PC-3 (cell line): ENCODE measurements at places on chromosomes 4 and X.

- DNase-seq, result no peak
These were observed 287.7 kb downstream of the CPXCR1 start for GRCh38 chrX:89034679-89035078.

- DNase-seq, result no peak
These were observed 84.4 kb upstream of the FAT1 start for GRCh38 chr4:186807808-186808629.

DNA sequence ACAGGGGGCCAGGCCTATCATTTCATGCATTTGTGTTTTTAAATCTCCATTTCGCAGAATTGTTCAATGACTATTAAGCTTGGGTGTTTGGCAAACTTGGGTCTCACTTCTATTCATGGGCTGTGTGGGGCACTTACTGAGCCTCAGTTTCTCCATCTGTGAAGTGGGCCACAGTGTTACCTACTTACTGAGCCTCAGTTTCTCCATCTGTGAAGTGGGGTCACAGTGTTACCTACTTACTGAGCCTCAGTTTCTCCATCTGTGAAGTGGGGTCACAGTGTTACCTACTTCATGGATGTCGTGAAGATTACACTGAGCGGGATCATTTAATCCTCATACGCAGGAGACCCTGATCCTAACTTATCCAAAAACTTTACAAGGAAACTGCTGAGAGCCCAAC is 115.1 kb upstream of the STX18 start:
- DNase-seq, result no peak

DNA sequence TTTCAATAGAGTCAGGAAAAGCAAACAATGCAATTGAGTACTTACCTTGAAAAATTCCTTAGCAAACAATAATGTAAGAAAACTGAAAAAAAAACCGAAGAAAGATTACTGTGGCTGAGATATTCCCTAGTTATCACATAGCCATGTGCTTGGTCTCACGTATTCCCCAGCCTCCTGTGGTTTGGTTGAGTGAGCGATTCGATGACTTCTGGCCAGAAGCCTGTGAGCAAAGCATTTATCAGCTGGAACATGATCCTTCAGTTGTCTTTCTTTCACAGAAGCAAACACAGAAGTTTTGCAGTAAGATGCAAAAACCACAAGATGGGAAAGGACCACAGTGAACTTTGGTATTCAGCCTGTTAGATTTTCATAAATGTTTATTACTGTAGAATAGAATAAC is 1754.3 kb upstream of the AGA start:
- peak; percentile 57 for DNase-seq

DNA sequence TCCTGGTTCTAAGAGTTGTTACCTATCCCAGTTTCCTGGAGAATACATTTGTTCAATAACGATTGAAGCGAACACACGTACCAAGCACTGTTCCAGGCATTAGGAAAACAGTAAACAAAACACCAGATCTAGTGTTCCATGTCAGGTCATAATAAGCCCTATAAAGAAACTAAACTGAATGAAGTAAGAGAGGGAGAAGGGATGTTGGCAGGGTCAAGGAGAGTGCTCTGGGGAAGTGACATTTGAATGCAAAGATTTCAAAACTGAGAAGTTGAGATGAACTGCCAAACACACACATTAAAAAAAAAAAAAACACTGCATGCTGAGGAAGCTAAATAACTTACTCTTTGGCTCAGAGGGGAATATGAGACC is 14.4 kb upstream of the ENAM start:
- DNase-seq, result no peak

DNA sequence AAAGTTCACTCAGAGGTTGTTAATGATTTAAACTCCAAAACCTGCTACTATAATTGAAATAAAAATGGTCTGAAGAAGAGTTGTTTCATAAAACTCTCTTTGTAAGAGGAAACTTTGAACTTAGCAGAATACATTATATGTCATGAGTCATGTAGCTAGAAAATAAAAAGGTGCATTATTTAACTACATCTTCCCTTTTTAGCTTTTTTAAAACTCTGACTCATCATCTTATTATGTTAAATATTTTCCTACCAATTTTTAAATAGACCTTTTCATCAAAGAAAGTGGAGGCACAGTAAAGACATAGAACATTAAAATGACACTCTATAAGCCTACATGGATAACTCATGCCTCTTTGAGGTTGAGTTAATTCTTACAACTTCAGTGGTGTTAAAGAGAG is 1.2 kb upstream of the ZNF827 start:
- DNase-seq, result peak; percentile 73

- no peak for DNase-seq
These were observed 116.7 kb downstream of the HMX1 start for GRCh38 chr4:8754634-8755589.

DNA sequence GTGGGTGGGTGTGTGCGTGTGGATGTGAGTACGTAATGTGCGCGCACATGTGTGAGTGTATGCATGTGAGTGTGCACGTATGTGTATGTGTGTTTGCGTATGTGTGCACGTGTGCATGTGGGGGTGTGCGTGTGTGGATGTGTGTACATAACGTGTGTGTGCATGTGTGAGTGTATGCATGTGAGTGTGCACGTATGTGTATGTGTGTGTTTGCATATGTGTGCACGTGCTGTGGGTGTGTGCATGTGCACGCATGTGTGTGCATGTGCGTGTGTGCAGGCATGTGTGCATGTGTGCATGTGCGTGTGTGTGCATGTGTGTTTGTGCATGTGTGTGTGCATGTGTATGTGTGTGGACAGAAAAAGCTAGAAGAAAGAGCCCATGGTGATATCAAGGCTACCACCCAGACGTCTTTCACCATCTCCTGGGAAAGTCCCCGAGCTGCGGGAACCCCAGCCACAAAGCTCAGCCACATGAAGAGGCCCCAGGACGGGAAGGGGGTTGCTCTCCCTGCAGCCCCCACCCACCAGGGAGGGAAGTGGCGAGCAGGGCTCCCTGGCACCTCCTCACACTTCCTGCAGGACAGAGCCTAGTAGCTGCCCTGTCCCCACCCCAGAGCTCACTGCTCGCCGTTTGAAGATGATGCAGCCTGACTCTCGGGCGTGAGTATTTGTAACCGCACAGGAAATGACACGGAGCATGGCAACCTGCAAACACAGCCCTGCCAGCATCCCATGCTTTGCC is 108.3 kb downstream of the DCTD start:
- peak; percentile 83 for DNase-seq

- no peak for DNase-seq
These were observed 50.1 kb downstream of the ADD1 start for GRCh38 chr4:2893772-2894171.

DNA sequence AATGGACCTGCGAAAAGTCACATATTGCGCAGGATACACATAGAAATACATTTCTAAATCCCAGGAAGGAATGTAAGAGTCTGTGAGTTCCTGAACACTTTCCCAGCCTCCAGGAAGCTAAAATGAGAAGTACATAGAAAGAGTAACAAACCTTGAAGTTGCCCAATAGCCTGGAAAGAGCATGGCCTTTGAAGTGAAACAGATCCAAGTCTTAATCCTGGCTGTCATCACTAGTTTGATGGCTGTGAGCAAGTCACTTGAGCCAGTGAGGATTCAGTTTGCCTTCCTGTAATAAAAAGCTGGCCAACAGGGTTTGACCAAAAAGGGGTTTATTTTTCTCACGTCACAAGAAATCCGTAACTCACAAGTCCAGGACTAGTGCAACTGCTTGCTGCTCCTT is 69.8 kb downstream of the ARHGEF38 start:
- DNase-seq, result no peak

DNA sequence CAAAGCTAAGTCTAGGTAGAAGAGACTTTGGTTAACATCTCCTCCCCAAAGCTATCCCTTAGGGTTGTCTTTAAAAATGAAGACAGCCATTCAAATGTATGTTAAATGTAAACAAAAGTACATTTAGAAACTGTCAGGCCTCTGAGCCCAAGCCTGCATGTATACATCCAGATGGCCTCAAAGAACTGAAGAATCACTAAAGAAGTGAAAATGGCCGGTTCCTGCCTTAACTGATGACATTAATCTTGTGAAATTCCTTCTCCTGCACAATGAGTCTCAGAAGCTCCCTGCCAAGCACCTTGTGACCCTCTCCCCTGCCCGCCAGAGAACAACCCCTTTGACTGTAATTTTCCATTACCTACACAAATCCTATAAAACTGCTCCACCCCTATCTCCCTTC is 377.9 kb downstream of the FAM133A start:
- DNase-seq, result no peak

GRCh38 chr4:150782311-150782710 is 200.4 kb downstream of the MAB21L2 start:
- no peak for DNase-seq

DNA sequence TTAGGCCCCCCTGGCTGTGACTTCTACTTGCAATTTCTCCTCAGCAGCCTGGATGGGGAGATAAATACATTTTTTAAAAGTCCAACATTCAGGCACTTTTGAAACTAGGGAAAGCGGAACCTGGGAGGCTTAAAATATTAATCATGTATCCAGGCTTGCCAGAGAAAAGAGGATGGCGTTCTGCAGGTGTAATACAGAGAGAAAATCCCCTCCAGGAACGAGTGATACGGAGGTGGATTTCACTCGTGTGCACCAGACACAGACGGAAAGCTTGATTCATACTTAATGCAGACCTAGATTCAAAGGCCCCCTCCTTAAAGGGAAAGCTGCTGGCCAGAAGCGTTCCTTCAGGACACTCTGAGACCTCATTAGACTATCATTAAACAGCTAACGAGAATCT is 354.0 kb upstream of the BOD1L1 start:
- DNase-seq, result no peak

GRCh38 chrX:131675596-131676194 is 131.8 kb downstream of the OR13H1 start:
- peak; percentile 45 for DNase-seq
